ENCODE measurements at places on chromosomes 7 and 10.
A peak's percentile ranks its signal among the peaks of the same experiment; 100 is the strongest.

DNA sequence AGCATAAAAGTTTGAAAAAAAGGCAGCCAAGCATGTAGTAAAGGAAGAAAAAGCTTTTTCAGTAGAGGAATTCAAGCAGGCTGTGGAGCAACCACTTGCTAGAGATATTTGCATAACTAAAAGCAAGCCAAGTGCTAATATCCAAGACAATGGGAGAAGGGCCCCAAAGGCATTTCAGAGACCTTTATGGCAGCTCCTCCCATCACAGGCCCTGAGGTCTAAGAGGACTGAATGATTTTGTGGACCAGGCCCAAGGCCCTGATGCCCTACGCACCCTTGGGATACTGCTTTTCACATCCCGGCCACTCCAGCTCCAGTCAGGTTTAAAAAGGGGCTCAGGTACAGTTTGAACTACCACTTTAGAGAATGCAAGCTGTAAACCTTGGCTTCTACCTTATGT, 261.7 kb upstream of the SEMA3C start:
- no peak for DNase-seq

GRCh38 chr10:126277181-126277580, 111.1 kb downstream of the ADAM12 start:
- no peak for DNase-seq

DNA sequence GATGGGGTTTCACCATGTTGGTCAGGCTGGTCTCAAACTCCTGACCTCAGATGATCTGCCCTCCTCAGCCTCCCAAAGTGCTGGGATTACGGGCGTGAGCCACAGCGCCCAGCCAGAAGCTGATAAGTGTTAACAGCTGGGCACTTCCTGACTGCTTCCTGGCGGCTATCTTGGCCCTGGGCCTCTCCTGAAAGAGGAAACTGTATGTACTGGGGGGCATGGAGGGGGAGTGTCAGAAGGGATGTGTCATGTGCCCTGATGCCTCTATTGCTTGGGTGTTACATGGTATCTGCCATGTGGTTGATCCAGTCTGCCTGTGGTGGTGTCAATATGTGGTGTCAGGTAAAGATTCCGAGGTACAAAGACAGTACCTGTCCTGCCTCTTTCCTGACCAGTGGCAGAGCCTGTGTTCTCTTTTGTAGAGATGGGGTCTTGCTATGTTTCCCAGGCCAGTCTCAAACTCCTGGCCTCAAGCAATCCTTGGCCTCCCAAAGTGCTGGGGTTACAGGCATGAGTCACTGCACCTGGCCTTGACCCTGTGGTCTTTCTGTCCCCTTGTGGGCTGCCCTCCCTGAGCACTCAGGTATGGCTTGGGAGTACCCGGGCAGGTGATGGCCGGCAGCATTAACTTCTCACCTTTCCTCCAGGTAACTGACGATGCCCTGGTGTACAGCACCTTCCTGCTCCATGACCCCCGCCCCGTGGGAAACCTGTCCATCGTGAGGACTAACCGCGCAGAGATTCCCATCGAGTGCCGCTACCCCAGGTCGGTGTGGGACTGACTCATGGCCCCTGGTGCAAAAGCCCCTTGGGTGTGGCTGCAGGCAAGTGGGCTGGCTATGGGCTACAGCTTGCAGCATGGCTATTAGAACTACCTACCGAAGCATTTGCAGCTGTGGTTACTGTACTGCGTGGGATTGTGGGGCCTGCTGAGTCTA, 4.4 kb downstream of the ZP3 start:
- no peak for DNase-seq

- no peak for DNase-seq
Measured at GRCh38 chr7:1810521-1810920, 140.4 kb downstream of the ELFN1 start.

DNA sequence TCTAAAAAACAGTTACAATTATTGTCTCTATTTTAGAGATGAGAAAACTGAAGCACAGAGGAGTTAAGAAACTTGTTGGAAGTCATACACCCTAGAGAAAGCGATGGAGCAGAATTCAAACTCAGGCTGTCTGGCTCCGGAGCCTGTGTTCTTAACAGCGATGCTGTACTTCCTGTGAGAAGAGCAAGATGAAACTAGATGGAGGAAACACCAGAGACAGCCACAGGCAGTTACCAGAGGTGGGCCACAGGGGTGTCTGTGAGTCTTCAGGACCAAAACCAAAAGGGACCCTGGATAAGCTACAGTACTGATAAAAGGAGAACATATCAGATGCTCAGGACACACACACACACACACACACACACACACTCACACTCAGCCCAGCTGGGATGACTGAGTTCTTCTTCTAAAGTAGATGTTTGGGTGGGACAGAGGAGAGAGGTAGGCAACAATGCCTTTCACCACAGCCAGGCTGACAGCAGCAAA, 289.2 kb downstream of the FZD1 start:
- DNase-seq, result no peak

DNA sequence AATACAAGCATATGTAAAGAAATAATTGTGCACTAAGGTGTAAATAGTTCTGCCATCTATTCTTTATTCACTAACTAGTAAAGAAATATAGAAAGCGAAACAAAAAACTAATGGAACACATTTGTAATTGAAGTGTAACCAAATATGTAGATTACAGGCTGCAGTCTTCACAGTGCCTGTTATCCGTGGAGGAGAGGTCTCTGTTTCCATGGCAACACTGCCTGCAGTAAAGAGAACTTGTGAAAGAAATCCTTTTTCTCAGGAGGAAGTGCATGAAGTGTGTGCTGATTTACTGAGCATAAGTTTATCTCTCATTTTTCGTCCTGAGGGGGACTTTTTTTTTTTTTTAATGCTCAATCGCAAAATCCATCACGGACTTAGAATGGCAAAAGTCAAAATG, 102.5 kb downstream of the APBB1IP start:
- DNase-seq, result no peak

GRCh38 chr10:133336577-133337369, at the start of gene CALY:
Gene CALY, minus strand, starts transcription at chr10:133336896. Its CDS starts 7,907 bp downstream, at chr10:133328989.
- peak; percentile 67 for DNase-seq

Measured in HuH-7 (cell line).